ENCODE measurements at places on chromosomes 6 and 20. TPM values are rescaled to one million over a fixed set of nuclear protein-coding genes. Genes with fewer than 3 reads are reported as not detected.

DNA sequence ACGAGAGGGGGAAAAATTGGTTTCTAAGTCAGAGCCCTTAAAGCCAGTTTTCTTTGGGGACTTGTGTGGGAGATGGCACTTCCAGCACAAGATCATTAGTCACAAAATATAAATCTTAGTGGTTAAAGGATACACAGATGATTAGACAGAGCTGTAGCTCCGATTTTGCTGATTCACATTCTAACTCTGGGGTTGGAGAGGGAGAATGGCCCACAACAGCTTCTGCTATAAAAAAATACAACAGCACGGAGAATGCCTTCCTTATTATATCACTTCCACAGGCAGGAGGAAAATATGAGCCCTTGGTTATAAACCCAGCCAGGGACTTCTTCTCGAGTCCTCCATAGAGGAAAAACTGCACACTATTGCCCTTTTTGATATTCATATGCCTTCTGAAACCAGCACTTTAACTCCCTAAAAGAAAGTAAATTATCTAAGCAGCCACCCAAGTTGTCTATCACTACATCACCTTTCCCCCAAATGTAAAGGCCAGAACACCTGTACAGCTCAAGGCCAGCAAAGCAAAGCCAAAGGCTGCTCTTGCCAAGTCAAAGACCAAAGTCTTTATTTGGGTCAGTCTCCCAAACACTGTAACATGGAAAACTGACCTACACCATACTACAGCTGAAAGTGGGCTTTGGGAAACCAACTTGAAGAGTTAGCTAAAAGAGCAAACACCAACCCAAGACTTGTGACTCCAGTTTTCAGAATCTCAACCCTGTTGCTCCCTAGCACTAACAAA is 10.4 kb downstream of the MRPL14 start:
- no peak for DNase-seq

GRCh38 chr20:58177799-58178198 is 50.7 kb downstream of the ANKRD60 start:
- no peak for DNase-seq

- DNase-seq: no peak
Observed at GRCh38 chr6:167793421-167793820, 33.3 kb upstream of the AFDN start.

- DNase-seq: no peak
Observed at GRCh38 chr6:34218691-34219090, 18.0 kb upstream of the HMGA1 start.

DNA sequence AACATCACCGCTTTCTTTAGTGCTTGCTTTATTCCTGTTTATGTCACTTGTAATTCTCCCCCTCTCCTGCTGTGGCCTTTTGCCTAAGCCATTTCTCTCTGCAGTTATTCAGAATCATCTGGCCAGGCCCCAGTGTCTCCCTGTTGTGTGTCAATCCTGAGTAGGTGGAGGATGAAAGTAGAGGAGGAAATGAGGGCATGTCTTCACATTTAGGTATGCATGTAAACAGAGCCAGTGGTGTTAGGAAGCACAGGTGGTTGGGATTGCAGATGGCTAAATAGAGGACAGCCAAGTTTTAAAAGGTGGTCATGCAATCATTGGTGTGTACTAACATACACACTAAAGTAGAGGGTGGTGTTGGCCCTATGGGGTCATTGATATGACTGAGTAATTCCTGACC is 5.2 kb downstream of the PRSS35 start:
- DNase-seq: no peak

ATG5 gene
- 35.4 TPM for total RNA-seq

DNA sequence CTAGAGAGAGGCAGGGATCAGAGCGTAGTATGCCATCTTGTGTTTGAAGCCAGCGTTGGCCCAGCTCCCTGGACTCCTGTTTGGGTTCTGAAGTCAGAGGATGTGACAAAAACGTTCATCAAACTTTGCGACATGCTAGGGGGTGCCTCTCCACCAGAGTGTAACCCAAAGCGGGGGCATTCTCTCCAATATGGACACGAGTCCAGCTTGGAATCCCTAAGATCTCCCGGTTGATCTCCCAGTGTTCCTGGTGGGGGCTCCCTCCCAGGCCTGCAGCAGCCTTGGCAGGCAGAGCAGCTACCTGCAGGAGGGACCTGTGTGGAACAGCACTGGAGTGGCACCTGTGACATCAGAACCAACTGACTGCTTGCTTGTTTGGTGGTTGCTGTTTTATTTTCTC is 218.8 kb upstream of the ECI2 start:
- DNase-seq: no peak

GRCh38 chr6:73579851-73580246 is 59.0 kb upstream of the EEF1A1 start:
- DNase-seq: no peak

PI16 gene
- 8.5 TPM for total RNA-seq

OR2H1 gene
- total RNA-seq: not detected

PTCRA gene
- not detected for total RNA-seq

DNA sequence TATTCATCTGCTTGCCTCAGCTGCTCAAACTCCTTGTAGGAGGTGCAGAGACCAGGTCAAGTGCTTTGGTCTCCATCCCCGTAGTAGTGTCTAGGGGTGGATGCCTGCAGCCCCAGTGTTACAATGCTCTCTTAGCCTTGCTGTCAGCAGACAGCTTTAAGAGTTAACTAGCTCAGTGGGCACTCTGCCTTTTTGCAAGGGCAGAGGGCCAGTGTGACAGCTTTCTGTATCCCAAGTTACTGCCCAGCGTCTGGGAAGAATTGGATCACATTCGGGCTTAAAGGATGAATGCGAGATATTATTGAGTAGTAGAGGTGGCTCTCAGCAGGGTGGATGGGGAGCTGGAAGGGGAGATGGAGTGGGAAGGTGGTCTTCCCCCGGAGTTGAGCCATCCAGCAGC is 339.9 kb upstream of the RNF217 start:
- DNase-seq: no peak

THEMIS gene
- 68.2 TPM for total RNA-seq

DNA sequence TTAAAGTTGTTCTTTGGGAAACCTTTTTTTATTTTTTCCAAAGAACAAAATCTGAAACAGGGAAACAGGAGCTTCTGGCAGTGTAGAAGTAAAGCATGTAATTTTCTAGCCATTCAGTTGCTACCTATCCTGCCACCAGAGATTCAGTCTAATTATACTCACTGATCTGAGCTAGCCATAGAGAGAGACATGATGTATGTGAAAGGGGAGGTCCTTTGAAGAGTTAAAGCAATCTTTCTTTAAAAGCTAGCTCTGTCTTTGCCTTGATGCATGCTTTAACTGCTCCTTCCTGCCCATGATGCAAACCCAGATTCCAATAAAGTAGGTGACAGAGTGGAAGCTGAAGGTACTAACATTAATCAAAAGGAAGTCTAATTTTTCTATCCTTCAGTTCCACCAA is 114.1 kb upstream of the GRIK2 start:
- DNase-seq: no peak

DNA sequence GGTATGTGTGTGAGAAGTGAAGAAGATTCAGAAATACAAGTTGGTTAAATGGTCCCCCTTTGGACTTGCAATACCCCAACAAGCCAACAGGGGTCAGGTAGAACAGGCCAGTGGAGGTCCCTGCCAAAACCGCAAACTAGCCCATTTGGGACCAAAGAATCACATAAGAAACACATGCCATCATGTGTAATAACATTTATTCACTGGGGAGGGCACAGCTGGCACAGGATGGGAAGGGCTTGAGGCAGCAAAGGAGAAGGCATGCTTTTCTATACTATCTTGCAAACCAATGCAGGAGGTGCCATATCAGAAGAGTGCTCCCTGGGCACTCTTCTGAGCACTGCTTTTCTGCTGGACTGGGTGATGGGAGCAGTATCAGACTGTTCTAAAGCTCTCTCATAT is 116.1 kb upstream of the TRAF3IP2 start:
- peak; percentile 56 for DNase-seq

DNA sequence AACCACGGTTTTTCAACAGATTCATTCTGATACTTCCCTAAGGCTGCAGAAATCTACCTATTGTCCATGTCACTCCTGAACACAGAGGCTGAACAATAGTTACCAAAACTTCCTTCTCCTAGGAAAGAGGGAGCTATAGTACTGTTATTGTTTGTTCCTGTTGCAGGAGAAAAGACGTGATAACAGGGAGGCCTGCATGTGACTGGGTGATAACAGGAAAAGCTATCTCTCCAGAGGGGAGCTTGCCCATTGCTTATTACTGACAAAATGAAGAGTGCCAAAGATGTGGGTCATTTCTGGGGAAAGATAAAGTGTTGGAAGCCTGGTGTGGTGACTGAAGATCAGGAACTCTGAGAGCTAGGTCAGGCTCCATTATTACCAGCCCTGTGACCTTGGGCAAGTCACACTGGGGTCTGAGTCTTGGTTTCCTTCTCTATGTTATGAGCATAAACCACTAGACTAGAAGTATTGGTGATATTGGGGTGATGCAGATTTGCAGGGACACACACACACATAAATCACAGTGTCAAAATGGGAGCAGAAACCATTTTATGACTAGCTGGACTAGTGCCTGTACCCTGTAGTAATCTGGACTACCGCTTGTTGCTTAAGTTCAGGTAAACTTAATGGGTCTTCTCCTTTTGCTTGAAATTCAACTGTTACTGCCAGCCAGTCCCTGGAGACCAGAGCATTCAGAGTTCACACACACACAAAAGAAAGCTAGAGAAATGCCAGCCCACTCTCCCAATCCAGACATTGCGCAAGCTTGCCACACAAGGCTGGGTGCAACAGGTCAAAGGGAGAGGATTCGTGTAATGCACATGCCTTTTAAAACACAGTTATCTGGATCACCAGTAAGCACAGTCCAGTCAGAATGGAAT is 136.0 kb upstream of the CNR1 start:
- DNase-seq: no peak

- DNase-seq: no peak
Observed at GRCh38 chr6:118876814-118877213, 17.1 kb upstream of the ASF1A start.

GRCh38 chr6:131968656-131969055 is 17.5 kb upstream of the CCN2 start:
- no peak for DNase-seq

DNA sequence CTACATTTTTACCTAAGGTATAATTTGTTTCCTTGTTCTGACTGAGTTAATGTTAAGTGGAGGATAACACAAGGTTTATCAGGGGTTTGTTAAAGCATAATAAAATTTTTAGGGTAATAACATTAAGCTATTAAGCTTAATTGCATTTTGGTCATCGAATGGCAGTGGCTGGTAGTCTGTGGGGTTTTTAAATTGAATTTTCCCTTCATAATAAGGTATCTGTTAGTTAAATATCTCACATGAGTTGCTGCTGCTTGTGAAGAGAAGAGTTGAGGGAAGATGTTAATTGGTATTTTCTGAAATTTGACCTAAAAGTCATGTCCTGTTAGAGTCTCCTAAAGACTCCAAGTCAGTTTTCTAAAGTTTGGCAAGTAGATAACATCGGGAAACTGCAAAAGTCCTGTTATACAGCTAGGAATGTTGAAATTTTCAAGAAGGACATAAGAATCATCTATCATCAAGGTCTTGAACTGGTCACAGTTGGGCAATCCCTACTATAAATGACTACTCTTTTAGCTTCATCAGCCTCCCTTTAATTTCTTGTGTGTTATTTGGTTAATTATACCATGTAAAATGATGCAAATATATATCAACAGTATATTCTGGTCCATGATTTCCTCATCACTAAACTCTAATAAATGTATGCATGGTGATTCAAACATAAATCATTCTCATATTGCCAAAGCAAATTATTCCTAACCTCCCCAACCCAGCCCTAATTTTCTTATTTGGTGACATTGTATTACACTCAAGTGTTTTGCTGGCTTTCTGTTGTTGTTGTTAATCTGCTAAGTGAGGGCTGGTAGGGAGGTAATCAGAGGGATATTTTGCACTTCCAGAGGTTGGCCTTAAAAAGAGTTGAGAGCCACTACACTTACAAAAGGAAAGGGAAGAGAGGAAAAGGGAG is 64.0 kb downstream of the MAP3K5 start:
- no peak for DNase-seq

GRCh38 chr20:19749618-19750071 is 8.4 kb upstream of the RIN2 start:
- no peak for DNase-seq

- no peak for DNase-seq
Observed at GRCh38 chr6:86871681-86872080, 65.6 kb upstream of the HTR1E start.

SLC25A27 gene
- total RNA-seq: not detected

- DNase-seq: no peak
Observed at GRCh38 chr6:75620381-75621304, 19.0 kb downstream of the SENP6 start.

SRPK1 gene
- total RNA-seq: 85.4 TPM

TMEM244 gene
- 0.43 TPM for total RNA-seq

DNA sequence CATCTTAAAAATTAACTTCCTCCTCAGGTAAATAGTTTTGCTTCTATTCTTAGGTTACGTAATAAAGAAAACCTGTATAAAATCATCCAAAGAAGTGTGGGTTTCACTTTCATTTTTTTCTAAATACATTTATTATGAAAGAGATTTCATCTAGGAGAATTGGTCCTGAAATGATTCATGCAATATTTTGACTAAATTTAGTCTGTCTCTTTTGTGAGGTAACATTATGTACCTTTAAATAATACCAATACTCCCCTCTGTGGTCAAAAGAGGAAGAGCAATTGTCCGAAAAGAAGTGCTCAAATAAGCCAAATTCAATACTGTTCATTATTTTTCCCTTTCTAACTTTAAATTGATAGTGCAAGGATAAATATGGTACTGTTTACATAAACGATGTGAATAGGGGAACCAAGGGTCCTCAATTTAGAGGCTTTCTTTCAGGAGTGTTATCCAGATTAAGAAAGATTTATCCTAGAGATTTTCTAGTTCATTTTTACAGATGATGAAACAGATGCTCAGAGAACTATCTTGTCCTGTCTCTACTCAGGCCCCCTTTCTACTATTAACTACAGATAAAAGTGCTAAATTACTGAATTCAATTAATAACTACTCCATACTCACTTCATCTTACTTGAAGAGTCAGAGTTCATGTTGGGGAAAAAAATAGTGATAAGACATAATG is 26.2 kb downstream of the CYP39A1 start:
- no peak for DNase-seq

GRCh38 chr20:2799688-2800520 is 523 bp downstream of the CPXM1 start:
- DNase-seq: no peak

DNA sequence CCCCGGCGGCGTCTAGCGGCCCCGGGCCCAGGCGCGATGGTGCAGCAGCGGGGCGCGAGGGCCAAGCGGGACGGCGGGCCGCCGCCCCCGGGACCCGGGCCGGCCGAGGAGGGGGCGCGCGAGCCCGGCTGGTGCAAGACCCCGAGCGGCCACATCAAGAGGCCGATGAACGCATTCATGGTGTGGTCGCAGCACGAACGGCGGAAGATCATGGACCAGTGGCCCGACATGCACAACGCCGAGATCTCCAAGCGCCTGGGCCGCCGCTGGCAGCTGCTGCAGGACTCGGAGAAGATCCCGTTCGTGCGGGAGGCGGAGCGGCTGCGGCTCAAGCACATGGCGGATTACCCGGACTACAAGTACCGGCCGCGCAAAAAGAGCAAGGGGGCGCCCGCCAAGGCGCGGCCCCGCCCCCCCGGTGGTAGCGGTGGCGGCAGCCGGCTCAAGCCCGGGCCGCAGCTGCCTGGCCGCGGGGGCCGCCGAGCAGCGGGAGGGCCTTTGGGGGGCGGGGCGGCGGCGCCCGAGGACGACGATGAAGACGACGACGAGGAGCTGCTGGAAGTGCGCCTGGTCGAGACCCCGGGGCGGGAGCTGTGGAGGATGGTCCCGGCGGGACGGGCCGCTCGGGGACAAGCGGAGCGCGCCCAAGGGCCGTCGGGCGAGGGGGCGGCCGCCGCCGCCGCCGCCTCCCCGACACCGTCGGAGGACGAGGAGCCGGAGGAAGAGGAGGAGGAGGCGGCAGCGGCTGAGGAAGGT is 715 bp downstream of the SOX12 start:
- DNase-seq: peak; percentile 47

Data from activated CD4-positive, alpha-beta memory T cell treated with anti-CD3 and anti-CD28 coated beads, Interleukin-2, amount 10 ng/mL, durations not matched to agents 7 days and 5 days (primary cell).